SIG-M5 (cell line): ENCODE measurements at places on chromosomes 5 and 9.

- no peak for DNase-seq
Observed at GRCh38 chr5:14229181-14229580, 86.0 kb downstream of the TRIO start.

- no peak for DNase-seq
Observed at GRCh38 chr5:112978836-112979235, 2.2 kb downstream of the DCP2 start.

- DNase-seq: no peak
Observed at GRCh38 chr5:77869116-77869798, 93.1 kb upstream of the TBCA start.

- no peak for DNase-seq
Observed at GRCh38 chr5:145818604-145819003, 16.5 kb downstream of the PRELID2 start.
